Left ventricle myocardium inferior (tissue), 1 donor: ENCODE measurements at places on chromosomes 4 and X. TPM values are rescaled to one million over a fixed set of nuclear protein-coding genes. Genes with fewer than 3 reads are reported as not detected.

Gene CXorf51A
- total RNA-seq = not detected

GRCh38 chr4:16642897-16643296 lies 255.5 kb downstream of the LDB2 start:
- no peak for DNase-seq

- no peak for DNase-seq
These were observed 99.0 kb downstream of the FIP1L1 start for GRCh38 chr4:53476232-53477037.

- no peak for DNase-seq
These were observed 802 bp downstream of the COX18 start for GRCh38 chr4:73068491-73069337.

DNA sequence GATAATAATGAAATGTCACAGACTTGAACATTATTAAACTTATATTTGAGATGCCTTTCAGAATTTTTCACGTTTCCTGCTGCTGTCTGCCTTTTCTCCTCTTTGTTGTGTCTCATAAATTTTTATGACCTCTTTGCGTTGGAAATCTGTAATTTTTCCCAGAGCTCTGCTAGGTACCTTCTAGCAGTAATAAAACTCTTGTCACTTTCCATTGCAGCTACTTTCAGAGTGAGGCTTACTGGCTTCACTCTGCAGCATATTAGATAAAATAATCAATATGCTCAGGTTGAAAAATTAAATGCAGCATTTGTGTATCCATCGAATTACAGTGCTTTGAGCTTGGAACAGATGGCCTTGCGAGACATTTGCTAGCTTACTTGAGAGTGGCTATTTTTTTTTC lies 689.0 kb downstream of the GRID2 start:
- DNase-seq = no peak

- DNase-seq = no peak
These were observed 102.7 kb downstream of the PHOX2B start for GRCh38 chr4:41645728-41646390.

DNA sequence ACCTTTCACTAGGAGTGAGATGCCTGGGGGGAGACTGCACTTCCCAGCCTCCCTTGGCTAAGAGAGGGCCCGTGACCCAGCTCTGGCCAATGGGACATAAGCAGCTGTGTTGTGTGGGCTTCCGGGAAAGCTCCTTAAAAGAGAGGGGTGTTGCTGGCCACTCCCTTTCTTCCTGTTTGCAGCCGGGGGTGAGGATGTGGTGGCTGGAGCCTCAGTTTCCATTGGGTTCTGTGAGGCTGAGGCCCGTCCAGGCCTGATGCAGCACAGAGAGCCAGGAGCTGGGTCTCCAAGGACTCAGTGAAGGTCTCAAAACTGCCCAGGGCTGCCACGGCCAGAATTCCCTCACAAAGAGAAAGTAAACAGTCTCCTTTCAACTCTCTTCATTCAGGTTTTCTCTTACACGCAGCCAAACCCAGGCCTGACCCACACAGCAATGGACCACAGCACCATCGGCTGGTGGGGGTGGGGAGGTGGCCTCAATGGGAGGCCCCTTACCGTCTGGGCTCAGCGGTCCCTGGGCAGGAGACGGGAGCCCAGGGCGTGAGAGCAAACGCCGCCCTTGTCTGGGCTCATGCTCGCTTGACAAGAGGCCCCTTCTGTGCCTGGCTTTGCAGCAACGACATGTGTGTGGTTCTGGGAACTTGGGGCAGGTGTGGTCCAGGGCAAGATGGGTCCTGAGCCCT lies 6.6 kb downstream of the NKX1-1 start:
- no peak for DNase-seq
